ENCODE measurements at places on chromosomes 1 and 21.

GRCh38 chr1:202237052-202237451, 43.5 kb downstream of the LGR6 start:
- DNase-seq, result peak; percentile 63

DNA sequence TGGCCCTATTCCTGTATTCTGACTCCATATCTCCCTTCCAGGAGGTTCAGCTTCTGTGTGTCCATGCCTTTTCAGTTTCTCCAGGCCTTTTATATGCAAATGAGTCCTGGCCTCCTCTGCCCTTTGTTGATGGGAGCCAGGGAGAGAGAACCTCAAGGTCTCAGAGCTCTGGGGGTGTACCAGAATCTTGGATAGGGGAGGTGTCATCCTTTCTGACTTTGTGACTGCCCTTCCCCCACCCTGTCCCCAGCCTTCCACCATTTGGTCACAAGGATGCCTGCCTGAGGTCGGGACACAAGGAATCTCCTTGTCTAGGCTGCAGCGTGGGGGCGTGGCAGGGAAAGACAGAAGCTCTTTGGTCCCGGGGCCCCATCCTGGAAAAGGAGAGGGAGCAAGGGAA, 18.6 kb downstream of the LURAP1 start:
- DNase-seq, result no peak

GRCh38 chr21:25862596-25862995, 127.8 kb downstream of the GABPA start:
- no peak for DNase-seq

DNA sequence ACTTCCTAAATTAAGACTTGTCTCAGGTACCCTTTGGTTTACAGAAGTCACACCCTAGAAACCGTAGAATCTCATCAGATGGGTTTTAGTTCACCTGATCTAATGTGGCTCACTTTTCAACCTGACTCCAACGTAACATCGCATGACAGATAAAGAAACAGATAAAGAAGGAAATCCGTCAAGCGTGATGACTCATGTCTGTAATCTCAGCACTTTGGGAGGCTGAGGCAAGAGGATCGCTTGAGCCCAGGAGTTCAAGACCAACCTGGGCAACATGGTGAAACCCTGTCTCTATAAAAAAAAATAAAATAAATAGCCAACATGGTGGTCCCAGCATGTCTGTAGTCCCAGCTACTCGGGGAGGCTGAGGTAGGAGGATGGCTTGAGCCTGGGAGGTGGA, 97.3 kb downstream of the SPSB1 start:
- no peak for DNase-seq

GRCh38 chr1:194281376-194281775, 1095.0 kb upstream of the B3GALT2 start:
- DNase-seq, result no peak

DNA sequence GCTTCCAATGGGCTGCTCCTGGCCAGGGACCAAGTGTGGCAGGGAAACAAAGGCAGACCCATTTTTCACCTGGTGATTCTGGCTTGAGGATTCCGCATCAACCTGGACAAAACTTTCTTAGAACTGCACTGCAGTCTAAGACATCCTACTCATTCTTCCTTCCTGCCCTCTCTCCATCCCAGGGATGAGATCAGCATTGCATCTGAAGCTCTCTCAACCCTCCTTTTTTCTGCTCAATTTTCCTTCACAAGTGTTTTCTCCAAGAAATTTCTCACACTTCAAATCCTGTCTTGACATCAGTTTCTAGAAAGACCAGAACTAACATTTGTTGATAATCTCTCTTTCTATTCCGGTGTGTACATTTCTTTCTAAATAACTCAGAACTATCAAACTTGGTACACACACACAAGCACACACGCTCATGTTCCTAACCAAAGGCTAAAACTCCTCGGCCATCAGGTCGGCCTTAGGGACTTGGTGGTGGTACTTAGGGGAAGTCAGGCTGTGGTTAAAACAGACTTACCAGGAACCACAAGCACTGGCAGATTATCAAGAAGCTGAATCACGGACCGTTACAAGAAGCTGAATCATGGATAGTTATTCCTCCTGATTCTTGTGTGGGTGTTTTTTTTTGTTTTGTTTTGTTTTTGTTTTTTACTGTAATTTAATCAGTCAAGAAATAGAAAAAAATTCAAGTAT, 21.0 kb upstream of the CXADR start:
- no peak for DNase-seq

DNA sequence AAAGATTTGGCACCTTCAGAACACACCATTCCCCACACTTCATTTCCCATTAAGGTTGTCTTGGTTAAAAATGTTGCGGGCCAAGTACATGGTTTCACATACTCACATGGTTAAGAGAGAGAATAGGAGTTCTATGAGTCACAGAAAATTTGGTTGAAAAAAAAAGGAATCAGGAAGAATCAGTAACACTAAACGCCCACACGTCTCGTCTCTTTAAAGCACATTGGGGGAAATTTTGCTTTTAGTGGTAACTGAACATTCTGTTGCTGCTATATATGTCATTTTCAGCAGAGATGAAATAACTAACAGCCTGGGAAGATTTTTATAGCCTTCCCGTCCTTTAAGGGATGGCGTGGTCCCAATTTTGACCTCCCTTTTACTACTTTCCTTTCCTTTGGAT, 132.9 kb upstream of the ERG start:
- DNase-seq, result no peak

DNA sequence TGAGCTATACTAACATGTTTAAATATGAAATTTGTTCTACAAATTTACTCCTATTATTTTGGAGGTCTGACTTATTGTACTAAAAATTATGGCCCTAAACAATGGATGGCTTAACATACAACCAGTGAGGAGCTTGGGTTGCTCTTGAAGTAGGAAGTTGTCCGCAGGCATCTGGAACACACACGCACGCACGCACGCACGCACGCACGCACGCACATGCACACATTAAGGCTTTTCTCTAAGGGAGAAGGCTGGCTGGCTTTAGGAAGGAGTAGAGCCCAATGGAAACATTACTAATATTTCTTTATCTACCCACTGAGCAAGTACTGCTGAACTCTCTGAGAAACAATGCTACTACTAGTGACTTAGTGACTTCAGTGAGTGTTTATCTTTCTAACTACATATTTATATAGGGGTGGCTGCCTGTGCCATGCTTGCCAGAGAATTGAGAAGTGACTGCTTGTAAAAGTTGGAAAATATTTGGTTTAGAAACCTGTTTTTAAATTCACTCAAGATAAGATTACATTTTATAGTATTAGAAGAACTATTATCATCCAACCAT, 16.2 kb upstream of the ARHGAP29 start:
- DNase-seq, result no peak

- peak; percentile 72 for DNase-seq
These were observed 22.9 kb downstream of the SAMSN1 start for GRCh38 chr21:14523234-14523633.

DNA sequence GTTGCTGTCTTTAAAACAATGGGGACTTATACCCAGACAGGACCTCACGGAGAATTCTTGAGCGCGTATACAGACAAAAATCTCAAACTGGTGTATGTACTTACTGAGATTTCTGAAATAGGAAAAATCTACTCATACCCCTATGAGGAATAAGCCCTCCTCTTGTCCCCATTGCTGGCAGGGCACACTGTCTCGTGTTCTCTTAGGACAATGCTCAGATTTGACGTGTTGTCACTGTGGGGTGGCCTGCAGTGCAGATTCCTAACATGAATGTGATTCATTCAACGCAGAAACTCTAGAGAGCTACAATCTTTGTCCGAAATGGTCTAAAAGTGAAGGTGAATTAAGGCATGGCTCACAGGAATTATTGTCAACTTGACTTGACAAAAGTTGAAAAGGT, 31.1 kb upstream of the PDE9A start:
- no peak for DNase-seq

DNA sequence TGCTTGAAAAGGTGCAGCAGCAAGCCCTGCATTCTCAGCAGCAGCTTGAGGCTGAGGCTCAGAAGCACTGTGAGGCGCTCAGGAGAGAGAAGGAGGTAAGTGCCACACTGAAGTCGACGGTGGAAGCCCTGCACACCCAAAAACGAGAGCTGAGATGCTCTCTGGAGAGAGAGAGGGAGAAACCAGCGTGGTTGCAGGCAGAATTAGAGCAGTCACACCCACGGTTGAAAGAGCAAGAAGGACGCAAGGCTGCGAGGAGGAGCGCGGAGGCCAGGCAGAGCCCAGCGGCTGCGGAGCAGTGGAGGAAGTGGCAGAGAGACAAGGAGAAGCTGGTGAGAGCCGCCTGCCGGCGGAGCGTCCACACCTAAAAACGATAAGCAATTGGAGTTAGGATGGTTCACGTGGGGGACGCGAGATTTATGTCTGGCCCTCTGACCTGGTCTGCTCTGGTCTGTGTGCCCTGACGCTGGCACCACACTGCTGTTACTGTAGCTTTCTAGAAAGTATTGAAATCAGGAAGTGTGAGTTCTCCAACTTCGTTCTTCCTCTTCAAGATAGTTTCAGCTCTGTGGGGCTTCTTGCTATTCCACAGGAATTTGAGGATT, 26.7 kb upstream of the DIP2A start:
- DNase-seq, result no peak
